Activated CD4-positive, alpha-beta T cell treated with anti-CD3 and anti-CD28 coated beads, Interleukin-2, amount 50 U/mL, for 4 hours (primary cell): ENCODE measurements at places on chromosomes 4 and X.

GRCh38 chrX:148695255-148695654 is 194.8 kb downstream of the AFF2 start:
- no peak for DNase-seq

DNA sequence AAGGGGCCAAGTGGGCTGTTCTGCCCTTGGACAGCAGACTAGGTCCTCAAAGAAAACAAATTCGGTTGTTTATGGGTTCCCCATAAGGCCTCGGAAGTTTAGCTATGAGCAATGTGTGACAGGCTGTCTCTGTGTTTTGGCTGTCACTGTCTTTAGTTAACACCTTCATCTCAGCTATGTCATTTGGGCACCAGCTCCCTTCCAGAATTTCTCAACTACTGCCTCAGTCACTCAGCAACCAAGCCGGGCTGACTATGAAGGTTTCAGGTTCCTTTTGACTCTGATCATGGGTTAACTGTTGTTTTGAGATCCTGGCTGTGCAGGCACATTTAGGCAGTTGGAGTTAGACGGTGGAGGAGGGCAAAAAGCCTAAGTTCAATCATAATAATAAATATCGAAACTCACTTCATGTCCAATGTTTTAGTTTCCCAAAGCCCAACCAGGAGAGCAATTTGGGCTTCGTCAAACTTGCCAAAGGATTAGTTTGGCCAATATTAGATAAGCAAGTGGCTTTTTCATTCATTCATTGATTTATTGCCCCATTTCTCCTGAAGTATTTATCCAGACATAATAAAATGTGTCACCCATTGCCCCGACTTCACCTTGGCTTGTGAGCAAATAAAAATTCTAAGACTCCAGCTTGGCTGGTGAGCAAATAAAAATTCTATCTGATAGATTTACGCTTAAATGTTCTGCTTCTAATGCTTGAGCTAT is 9.1 kb upstream of the PAGE1 start:
- DNase-seq, result no peak

DNA sequence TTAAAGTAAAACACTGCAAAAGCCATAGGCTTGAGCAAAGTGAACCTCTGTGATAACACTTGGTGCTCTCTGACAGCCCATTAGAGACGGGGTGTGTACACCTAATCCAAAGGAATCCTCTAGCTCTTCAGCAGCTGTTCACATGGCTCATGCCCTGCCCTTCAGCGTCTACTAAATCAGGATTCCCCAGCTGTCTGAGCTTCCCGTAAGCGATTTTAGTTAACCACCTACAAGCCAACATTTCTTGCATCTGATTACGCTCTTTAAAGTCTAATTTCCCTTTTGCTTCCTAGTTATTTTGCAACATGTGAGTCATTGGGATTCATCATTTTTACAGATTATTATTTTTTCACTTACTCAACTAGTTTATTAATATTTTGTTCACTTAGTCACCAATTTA is 6.5 kb downstream of the DMD start:
- DNase-seq, result no peak

DNA sequence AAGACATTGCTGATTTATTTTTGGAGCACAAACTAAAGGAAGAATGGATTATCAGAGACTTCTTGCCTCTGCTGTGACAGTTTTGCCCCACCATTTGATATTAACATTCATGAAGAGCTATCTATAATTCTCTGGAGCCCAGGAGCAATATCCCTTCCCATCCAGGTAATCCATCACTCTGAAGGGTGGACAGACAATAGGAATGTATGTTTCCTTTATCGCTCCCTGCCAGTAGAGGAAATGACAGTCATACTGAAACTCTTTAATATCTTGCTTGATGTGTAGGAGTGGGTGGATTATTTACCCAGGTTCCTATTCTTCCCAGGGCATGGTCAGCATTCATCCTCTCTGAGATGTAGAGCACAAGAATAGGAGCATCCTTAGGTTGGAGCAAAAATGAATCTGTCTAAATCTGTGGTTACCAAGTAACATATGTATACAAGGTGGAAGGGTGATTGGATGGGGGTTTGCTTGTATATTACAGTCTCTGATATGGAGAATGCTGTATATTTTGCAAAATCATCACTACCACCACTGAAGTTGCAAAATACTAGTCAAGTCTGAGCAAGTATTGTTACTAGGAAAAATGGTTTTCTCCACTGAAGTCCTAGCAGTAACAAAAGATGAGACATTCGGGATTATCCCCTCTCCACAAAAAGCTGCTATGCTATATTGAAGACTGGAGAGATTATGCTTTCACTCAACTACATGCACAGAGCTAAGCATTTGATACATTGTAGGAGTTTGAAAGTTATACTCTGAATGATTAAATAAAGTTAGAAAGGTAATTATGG is 151.6 kb downstream of the CBLL2 start:
- DNase-seq, result no peak

DNA sequence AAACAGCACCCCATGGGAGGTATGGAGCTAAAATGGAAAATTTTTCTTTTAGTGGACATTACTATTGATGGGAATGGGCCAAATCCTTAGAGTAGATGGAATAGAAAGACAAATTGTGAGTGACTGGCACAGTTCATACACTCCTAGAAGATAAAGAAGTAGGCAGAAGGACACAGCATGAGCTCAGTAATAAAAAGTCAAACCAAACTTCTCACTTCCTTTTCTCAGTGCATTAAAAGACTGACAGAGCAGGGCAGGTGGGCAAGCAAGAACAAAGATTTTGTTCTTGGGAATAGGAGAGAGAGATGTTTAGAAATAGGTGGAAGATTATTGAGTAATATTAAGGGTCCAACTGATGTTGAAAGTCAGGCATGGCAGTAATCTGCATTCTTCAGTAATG is 132.5 kb downstream of the ATP10D start:
- no peak for DNase-seq

- no peak for DNase-seq
These were observed 28.2 kb downstream of the FAM149A start for GRCh38 chr4:186132577-186133242.

- no peak for DNase-seq
These were observed 10.6 kb downstream of the TSPAN6 start for GRCh38 chrX:100625985-100626491.

DNA sequence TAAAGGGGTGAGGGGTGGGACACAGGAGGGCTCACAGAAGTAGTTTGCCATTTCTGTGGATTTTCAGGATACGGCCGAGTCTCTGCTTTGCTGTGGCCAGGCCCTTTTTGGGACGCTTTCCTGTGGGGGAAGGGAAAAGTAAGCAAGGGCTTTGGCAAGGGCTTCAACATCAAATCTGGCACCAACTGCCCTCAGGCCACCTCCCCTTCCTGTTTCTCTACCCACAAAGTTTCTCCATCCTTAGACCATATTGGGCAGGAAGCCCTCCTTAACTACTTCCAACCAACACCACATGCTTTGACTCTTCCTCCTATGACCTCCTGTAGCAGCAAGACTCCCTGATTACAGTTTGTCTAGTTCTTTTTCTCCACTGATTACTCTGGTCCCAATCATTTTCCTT is 105.1 kb downstream of the PHF8 start:
- DNase-seq, result no peak

DNA sequence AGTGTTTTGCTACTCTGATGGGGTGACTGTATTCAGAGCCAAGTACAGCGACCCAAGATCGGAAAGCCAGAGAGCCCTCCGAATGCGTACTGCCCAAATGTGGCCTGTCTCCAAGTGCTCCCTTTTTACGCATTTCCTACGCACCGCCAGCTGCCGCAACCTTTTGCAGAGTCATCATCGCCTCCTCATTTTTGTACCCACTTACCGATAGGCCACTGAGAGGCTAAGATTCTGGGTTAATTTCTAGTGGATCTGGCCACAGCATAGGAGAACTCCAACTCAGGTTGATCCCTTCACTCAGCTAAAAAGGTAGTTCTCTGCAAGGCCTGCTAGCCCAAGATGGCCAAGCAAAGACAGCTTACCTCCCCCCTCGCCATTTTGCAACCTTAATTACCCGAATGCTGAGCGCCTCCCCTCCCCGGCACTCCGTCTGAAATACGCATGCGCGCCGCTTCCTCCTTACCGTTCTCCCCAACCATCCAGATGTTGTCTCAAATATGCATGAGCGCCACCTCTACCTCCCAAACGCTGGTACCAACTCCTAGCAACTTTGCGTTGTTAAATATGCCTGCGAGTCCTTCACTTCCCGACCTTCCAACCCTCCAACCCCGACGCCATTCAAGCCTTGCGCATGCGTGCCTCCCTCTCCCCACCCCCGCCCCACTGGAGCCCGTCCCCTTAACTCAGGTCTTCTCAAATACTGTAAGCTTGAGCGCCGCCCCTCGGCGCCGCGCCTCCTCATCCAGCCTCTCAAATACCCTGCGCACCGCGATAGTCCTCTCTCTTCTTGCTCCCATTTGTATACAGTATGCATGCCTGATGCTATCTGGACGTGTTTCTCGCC is 11.8 kb upstream of the ZCCHC13 start:
- DNase-seq, result peak; percentile 76

DNA sequence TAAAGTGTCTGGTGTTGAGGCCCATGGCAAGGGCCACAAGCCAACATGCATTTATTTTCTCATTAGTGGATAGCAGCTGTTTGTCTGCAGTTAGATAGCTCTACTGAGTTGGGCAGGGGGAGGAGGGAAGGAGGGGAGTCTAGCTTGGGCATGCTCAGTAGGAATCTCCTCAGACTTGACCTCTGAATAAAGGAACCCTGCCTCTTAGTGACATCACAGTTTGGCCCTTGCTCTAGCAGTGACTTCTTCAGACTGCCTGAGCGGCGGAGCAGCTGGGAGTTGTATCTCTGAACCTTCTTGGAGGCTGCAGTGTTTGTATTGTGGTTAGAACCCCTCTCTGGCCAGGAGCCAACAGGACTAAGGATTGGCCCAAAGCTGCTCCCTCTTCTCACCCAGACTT is 57.4 kb downstream of the BCORL1 start:
- DNase-seq, result no peak

GRCh38 chr4:182144626-182145333 is 98.4 kb upstream of the TENM3 start:
- DNase-seq, result no peak

DNA sequence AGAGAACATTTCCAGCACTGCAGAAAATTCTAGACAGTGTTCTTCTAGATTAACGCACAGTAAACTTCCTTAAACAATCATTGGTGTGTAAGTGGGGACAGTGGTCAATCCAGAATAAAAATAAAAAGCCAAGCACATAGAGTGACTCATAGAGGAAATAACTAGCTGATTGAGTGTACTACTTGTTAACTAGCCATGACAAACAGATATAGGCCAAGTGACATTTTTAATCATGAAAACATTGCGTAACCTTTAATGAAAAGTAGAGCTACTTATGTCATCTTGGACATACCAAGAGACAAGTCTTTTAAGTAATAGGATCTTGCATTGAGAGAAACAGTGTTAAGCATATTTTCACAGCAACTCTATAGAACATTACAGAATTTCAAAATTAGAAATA is 233.9 kb upstream of the MAB21L2 start:
- DNase-seq, result no peak

DNA sequence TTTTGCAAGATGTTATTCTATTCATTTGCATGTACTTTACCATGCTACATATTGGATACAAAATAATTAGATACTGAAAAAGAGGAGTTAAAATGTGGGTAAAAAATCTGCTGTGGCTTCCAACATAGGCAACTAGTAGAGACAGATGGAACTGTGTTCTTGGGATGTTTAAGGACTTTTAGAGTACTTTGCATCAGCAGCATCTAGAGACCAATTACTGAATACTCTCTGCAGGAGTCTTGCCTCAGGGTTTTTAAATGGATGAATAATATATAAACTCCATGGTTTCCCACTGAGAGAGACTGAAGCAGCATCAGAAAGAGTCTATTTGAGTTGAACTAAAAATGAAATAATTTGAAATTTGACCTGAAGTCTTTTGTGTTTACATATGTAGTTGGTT is 676.7 kb downstream of the GALNTL6 start:
- no peak for DNase-seq

DNA sequence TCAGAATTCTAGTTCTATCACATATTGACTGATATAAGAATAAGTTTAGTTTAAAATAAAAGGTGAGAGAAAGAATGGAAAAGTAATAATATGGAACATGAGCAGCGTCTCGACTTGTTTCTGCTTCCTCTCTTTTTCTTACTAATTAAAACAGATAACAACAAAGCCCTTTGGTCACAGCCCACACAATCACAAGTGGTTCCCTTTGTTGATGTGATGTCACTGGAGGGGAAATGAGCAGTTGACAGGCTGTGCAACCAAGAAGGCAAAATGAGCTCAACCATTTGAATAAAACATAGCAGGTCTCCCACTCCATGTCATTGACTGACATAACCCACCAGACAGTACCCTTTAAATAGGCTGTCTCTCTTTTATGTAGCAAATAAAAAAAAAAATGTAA is 342.5 kb upstream of the MAGEB2 start:
- DNase-seq, result no peak

GRCh38 chrX:262381-262909 is 18.7 kb upstream of the PLCXD1 start:
- no peak for DNase-seq

- no peak for DNase-seq
These were observed 82.1 kb upstream of the AFAP1 start for GRCh38 chr4:8021796-8022195.

DNA sequence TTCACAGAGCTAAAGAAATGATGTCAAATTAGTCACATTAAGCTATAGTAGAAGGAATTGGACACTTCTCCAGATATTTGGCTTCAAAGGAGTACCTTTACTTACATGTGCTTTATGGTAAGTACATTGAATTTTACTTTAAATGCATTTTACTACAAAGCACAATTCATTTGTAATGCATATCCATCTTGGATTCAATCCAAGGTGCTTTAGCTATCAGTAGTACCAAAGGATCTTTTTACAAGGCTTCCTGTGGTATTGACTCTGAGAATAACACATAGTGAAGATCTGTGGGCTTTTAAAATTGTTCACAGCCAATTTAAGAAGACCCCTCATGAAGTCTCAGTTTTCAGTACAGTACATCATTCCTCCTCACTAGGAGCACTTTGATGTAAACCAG is 13.2 kb downstream of the THAP6 start:
- no peak for DNase-seq

- no peak for DNase-seq
These were observed 250.0 kb downstream of the ARHGAP24 start for GRCh38 chr4:85724791-85725563.

DNA sequence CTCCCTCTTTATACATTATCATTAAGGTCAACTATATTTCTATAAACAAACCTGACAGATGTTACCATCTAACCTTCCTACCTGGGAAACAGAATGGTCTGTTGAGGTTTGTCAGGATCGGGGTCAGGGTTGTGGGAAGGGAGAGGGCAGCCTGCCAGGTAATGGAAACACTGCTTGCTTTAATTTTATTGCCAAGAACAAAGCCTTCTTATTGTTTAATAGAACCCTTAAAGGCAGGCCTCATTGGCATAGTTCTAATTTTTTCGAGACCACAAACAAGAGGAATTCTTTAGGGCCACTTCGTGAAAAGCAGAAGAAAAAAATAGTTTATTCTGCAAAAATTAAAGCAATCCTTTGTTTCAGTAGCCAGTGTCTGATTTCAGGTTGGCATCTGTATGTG is 113.2 kb downstream of the MID1 start:
- DNase-seq, result no peak
